ENCODE measurements at places on chromosomes 5 and 9.
A peak's percentile ranks its signal among the peaks of the same experiment; 100 is the strongest.

- DNase-seq: no peak
These were observed 63.0 kb downstream of the NR6A1 start for GRCh38 chr9:124708074-124708473.

- DNase-seq: no peak
These were observed 53.6 kb downstream of the HMHB1 start for GRCh38 chr5:143865426-143866025.

DNA sequence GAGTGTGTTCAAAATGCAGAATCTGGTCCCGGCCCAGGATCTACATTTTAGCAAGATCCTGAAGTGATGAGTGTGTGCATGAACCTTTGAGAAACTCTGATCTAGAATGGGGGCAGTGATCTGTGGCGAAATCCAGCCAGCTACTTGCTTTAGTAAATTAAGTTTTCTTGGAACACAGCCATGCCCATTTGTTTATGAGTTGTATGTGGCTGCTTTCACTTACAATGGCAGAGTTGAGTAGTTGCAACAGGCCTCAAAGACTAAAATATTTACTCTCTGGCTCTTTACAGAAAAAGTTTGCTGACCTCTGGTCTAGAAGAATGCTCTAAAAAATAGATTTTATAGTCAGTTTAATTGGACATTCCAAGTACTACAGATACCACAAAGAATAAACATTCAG, 588.3 kb downstream of the BNC2 start:
- DNase-seq: peak; percentile 67

GRCh38 chr9:20373263-20373662, 249.0 kb downstream of the MLLT3 start:
- DNase-seq: no peak

DNA sequence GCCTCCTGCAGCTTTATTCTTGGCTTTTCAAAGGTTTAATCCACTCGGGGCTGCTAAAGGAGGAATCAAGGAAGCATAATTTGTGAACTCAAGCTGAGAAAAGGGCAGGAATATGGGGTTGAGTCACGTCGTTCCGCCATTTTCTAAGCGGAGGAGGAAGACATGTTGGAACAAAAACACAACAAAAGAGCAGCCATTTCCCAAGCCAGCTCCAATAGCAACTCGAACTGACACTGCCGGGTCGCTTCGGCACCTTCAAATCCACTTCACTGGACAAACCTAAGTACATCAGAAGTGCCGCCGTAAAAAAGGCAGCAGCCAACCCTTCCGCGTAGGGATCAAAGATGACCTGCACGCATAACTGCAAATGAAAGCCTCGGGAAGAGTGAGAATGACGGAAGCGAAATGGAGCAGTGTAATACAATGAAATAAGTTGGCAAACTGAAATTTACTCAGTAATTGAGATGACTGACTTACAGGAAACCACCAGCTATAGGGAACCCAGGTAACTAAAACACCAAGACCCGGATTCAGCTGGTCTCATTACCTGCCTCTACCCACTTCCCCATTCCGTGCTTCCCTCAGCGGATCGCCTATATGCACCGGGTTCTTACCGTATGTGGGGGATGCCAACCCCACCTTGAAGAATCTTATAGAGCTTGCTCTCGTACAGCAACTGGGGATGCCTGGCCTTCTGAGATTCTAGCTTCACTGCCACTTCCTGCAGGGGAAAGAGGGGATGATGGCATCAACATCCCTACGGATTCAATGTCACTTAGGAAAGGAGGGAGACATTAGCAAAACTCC, 1.6 kb downstream of the CSNK1A1 start:
- DNase-seq: peak; percentile 55

DNA sequence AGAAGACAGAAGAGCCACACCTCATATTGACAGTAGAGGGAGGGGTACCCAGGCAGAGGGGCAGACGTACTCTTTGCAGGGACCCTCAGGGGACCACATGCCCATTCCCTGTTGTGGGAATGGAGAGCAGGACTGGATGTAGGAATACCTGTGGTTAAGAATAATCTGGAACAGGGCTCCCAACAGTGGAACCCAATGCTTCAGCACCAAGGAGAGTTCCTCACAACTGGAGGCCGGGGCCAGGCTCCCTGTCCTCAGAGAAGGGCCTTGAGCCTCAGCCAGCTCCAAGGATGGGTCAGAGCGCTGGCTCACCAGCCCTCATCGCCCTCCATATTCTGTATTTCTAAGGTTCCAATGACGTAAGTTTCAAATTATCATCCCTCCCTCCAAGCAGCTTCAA, 7.4 kb upstream of the SHC3 start:
- DNase-seq: no peak

DNA sequence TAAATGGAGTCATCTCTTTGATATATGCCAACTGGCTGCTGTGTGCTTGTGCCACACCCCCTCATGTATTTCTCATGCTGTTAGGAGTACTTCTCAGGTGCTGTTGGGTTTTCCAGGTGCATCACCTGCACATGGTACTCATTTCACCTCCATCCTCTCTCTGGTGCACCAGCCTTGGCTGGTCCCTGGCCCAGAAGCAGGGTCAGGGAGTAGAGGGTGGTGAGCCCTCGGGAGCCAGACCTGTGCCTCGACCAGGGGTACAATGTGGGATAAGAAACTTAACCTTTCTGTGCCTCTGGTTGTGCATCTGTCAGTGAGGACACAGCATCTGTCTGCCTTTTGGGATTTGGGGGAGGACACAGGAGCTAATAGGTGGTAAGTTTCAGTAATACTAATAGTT, 38.5 kb downstream of the SECISBP2 start:
- no peak for DNase-seq

GRCh38 chr5:117205894-117206293, 631.3 kb upstream of the SEMA6A start:
- DNase-seq: no peak

GRCh38 chr9:115629879-115630840, 512.2 kb upstream of the TNC start:
- DNase-seq: no peak

GRCh38 chr9:127833555-127833954, 20.9 kb downstream of the ENG start:
- no peak for DNase-seq

Data from NCI-H1105 treated with DMSO at 0.1 percent for 48 hours (cell line).